WTC11 (cell line): ENCODE measurements at places on chromosomes 5 and 9. TPM values are rescaled to one million over a fixed set of nuclear protein-coding genes. Genes with fewer than 3 reads are reported as not detected.

DNA sequence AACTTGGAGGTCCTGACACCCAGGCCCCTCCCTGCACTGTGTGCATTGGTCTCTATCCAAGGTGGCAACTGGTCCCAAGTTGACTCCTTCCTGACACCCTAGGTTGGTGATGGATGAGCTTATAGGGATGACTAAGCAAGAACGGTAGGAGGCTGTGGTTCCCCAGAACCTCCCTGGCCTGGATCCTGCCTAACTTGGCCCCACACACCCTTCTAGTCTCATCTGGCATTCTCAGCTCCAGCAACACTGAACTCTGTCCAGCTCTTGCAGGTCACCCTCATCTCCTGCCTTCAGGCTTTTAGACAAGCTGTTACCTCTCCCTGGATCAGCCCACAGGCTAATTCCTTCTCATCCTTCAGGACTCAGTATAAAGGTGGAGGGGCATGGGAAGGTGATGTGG lies 16.5 kb downstream of the AQP3 start:
- H3K27me3 ChIP-seq: no peaks in the 10 kb centered on the region
- no peaks in the 10 kb centered on the region for H3K4me1 ChIP-seq
- no peak overlapping the region for H3K4me3 ChIP-seq
- H3K36me3 ChIP-seq: no peaks in the 10 kb centered on the region

CXCL14 gene
- total RNA-seq: 0.64 to 0.87 TPM (median 0.87 TPM) in 3 replicates

GRCh38 chr9:137590123-137590468 lies 216 bp downstream of the ZMYND19 start:
- peaks cover 8% of the 10 kb centered on the region for H3K27me3 ChIP-seq
- H3K36me3 ChIP-seq: peaks cover 28% of the 10 kb centered on the region
- H3K4me3 ChIP-seq: no peak overlapping the region
- no peak overlapping the region for H3K27ac ChIP-seq
- peaks cover 5% of the 10 kb centered on the region; the same call in 1 of the 2 replicates for H3K4me1 ChIP-seq

PHF24 gene
- 0.34 to 0.59 TPM (median 0.53 TPM) in 3 replicates for total RNA-seq

- peaks cover 44% of the 10 kb centered on the region for H3K4me1 ChIP-seq
- H3K4me3 ChIP-seq: no peak overlapping the region
- H3K36me3 ChIP-seq: no peaks in the 10 kb centered on the region
- no peak for DNase-seq
- H3K27me3 ChIP-seq: no peaks in the 10 kb centered on the region
Measured at GRCh38 chr9:16680975-16681651, 189.4 kb downstream of the BNC2 start.

- no peak overlapping the region for H3K27ac ChIP-seq
- DNase-seq: no peak
- no peaks in the 10 kb centered on the region; the same call in 1 of the 2 replicates for H3K27me3 ChIP-seq
- no peak overlapping the region for H3K4me3 ChIP-seq
Measured at GRCh38 chr5:109880907-109881685, 191.4 kb downstream of the MAN2A1 start.

CCDC112 gene
- total RNA-seq: 10.8 to 12.2 TPM (median 11.6 TPM) in 3 replicates

DNA sequence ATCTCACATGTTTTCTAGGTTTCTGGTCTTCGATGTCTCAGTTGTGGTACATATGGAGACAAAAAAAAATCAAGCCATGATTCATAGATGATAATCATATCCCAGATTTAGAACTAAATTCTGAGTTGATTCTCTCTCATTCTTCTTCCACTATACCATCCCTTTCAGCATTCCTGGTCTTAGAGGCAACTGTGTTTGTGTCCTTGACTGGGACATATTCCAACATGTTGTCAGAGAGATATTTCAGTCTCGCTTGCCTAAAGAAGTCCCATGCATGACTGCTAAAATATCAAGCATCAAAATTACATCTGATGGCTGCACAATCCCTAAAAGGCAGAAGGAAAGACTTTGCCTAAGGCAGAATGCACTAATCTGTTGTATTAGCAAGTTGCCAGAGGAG lies 236.6 kb downstream of the PSAT1 start:
- H3K4me3 ChIP-seq: no peak overlapping the region
- no peak overlapping the region for H3K27ac ChIP-seq
- H3K36me3 ChIP-seq: peaks cover 3% of the 10 kb centered on the region; the same call in 1 of the 2 replicates
- H3K27me3 ChIP-seq: no peaks in the 10 kb centered on the region
